ENCODE measurements at places on chromosomes 7 and 10.

DNA sequence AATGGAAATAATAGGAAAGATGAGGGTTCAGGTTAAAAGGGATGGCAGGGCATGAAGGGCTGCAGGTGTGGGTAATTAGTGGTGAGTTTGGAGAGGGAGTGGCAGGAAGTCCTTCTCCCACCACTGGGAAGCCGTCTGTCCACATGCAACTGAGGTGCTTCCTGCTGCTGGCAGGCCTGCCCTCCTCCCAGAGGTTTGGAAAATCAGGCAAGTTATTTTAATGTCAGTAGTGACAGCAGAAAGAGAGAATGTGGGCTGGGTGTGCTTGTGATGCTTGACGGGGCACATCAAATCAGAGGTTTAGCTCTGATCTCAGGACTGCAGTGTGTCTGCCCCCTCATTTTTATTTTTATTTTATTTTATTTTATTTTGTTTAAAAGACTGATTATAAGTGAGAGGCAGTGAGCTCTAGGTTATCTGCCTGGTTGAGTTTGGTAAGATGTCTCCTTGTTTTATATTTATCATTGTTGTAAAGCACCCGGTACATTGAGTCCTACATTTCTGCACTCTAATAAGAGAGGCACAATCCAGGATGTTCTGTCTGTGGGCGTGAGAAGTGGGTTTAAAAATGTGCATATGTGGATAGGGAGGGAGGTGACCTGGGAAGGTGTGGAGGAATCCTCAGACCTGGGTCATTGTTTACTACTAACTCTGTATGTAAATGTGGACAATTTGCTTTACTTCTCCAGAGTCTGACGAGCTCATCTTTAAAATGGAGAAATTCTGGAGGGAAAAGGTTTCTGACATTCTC lies 504.4 kb downstream of the LRMDA start:
- no peak for DNase-seq

DNA sequence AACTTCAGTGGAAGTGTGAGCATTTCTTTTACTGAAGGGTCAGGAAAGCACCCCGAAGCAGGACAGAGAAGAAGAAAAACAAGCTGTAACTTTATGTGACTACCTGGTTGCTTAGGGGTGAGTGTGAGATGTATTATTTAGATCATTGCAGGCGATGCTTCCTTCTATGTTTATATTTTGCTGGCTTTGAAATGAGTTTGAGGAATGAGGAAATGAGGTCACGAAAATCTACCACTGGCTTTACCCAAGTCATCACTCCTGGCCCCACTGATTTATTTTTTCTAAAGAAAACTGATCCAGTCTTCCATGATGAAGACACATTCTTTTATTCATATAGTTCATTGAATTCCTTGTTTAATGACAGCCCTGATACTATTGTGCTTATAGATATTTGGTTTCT lies 716.6 kb upstream of the FZD8 start:
- no peak for DNase-seq

- no peak for DNase-seq
These were observed 25.8 kb upstream of the IMMP2L start for GRCh38 chr7:111588065-111588433.

GRCh38 chr10:91590142-91590903 lies 42.5 kb downstream of the PPP1R3C start:
- no peak for DNase-seq

GRCh38 chr7:24913801-24914464 lies 66.0 kb downstream of the OSBPL3 start:
- no peak for DNase-seq

DNA sequence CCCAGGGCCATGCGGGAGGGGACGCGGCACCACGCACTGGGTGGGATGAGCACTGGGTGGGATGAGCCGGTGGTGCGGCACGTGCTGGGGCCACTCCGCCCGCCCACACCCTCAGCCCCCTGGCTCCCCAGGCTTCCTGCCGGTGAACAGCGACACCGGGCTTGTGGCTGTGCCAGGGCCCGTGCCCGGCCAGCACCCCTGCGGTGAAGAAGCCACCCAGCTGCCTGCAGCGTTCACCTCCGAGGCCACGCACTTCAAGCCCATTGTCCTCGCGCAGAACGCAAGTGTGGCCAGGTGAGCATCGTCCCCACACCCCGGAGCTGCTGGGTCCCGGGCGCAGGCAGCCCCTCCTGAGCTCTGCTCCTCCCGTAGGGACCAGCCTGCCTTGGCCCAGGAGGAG lies 31.8 kb upstream of the UTF1 start:
- DNase-seq: no peak

DNA sequence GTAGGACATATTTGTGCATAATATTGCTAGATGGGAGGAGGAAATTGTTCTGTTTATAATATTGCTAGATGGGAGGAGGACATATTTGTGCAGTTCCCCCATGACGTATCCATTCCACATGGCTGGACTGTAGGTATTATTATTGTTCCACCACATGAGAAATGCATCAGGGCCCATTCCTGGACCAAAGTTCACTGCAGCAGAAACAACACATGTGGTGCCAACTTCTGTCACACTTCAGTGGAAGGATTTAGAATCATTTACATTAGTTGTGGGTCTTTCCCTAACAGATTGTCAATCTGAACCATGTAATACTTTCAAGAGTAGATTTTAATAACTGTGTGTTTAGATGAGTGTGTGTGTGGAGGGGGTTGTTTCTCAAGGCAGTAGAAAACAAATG lies 32.7 kb upstream of the MACC1 start:
- DNase-seq: no peak

GRCh38 chr7:51134013-51134441 lies 182.6 kb downstream of the COBL start:
- DNase-seq: no peak

DNA sequence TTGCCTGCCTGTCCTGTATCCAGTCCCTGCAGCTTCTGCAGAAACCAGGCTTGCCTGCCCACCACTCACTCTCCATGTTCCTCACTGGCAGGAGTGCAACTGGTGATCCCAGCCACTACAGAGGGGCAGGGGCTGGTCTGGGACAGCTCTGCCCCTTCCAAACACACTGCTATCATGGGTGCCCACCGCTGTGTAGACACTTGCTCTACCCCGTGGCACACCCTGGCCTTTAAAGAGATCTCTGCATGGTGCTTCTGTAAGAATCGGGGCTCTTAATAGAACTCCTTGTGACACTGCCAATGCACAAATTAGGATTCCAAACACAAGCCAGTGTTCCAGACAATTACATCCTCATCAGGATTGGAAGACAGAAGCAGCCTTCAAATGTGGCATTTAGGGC lies 41.7 kb downstream of the C10orf90 start:
- no peak for DNase-seq
